ENCODE measurements at places on chromosomes 3 and 15.

DNA sequence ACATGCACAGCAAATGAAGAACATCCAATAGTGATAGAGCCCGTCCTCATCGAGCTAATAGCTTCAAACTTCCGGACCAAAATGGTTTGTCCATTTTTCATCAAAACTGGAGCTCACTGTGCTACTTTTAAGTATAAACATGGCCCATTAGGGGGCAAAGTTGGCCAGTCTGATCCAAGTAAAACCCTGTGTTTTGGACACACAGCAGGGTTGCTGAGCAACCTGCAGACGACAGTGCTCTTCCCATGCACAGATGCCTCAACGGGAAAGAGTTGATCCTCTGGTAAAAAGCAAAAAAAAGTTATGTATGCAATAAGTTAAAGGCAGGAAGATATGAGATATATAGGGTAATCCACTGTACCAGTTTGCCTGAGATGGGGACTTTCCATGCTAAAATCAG, 244.0 kb upstream of the THBS1 start:
- no peak for DNase-seq

GRCh38 chr3:14512281-14512941, 27.7 kb downstream of the GRIP2 start:
- DNase-seq, result no peak

DNA sequence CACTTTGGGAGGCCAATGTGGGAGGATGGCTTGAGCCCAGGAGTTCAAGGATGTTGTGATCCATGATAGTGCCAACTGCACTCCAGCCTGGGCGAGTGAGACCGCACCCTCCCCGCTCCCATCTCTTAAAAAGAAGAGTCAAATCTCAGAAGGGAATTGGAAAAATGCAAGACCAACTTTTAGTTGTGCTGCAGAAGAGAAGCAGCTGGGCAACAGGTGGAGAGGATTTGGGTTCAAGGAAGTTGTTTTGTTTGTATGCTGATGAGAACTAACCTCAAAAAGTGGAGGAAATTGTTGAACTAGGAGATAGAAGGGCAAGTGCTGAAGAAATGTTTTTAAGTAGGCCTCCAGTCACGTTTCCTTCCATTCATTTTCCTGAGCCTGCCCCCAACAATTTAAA, 12.8 kb upstream of the PDCD7 start:
- no peak for DNase-seq

DNA sequence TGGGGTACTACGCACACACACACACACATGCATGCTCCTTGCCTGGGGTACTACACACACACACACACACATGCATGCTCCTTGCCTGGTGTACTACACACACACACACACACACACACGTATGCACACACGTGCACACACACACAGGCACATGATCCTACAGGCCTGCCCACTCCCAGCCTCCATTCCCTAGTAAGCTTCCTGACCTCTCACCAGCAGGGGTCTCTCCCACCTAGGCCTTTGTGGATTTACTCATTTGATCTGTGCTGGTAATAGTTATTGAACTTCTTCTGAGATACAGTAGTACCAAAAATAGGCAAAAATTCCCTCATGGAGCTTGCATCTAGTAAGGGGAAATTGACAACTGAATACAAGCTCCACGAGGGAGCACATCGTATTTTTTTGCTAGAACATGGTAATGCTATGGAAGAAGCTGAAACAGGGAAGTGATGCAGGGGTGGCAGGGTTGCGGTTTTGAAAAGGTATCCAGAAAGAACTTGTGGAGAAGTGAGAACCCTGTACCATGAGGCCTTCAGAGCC, 19.1 kb downstream of the TTC21A start:
- peak; percentile 38 for DNase-seq

GRCh38 chr3:88785841-88786240, 321.6 kb upstream of the EPHA3 start:
- DNase-seq, result no peak

DNA sequence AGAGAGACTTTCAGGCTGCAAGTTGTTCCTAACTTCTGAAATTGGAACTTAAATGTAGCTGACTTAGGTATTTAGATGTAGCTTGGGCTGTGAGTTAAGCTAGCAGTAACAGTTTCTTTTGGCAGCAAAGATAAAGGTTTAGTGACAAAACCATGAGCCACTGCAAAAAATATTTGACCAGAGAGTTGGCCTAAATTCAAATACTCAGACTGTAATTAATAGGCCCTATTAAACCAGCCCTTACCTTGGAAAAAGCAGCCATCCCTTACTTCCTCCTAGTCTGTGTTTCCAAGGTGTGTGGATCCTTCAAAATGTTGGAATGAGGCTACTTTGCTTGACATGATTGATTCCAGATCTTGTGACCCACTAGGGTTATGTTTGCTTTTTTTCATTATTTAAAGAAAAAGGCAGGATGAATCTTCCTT, 8.2 kb downstream of the TPM1 start:
- DNase-seq, result peak; percentile 32

- no peak for DNase-seq
These were observed 615.4 kb upstream of the GBE1 start for GRCh38 chr3:82376883-82377282.

GRCh38 chr3:31027914-31028313, 133.5 kb upstream of the GADL1 start:
- DNase-seq, result no peak

- peak; percentile 90 for DNase-seq
These were observed 70.1 kb downstream of the CEMIP start for GRCh38 chr15:80849308-80849707.

DNA sequence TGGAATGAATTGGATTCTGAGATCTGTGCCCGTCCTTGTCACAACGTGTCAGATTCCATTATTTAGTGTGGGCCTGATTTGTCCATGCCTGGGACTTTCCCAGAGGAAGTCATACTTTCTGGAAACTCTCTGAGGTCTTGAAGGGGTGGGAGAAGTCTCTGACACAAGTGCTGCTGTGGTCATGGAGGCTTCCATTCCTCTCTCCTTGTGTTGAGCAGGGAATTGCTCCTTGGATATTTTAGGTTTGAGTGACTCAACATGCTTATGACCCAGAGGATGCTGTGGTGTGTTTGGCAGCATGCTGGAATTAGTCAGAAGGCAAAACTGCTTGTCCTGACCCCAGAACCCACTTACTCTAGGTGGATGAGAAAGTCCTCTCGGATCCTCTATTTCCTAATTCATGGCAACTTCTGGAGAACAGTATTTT, 132.1 kb downstream of the LPP start:
- DNase-seq, result peak; percentile 97

DNA sequence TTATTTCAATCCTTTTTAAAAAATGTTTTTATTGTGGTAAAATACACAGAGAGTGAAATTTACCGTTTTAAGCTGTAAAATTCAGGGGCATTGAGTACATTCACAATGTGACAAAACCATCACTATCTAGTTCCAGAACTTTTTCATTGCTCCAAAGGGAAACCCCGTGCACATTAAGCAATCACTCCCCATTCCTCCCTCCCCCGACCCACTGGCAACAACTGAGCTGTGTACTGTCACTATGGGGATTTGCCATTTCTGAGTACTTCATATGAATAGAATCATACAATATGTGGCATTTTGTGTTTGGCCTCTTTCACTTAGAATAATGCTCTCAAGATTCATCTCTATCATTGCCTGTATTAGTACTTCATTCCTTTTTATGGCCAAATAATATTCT, 45.5 kb upstream of the BOC start:
- no peak for DNase-seq

DNA sequence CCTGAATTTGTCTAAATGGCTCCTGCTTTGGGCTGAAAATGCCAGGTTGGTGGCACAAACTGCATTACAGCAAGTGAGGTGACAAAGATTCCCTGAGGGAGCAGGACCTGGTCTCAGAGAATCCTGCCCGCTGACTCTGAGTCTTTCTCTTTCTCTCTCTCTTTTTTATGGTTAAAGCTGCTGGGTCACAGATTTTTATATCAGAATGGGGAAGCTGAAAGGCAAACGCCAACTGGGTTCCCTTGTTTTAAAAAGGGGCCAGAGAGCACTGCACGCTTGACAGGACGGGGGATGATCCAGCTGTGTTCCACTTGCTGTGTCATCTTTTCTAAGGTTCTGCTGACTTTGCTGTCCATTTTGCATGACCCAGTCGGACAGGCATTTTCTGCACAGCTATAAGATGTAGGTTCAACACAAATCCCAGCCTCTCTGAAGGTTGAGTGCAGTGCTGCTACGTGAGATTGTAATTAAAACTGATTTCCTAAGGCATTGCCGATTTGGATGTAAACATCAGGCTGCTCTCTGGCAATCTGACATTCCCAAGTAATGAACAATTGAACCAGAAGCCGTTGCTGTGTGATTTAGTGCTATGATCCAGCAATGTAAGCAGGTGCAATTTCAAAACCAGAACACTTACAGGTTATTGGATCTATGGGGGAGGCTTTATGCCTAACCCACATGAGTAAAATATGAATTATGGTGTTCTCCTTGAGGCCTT, 25.8 kb downstream of the ARHGEF3 start:
- DNase-seq, result no peak

- DNase-seq, result no peak
These were observed 3.6 kb downstream of the CLDN1 start for GRCh38 chr3:190318666-190319065.

GRCh38 chr3:15934389-15935195, 136.8 kb upstream of the ANKRD28 start:
- no peak for DNase-seq

DNA sequence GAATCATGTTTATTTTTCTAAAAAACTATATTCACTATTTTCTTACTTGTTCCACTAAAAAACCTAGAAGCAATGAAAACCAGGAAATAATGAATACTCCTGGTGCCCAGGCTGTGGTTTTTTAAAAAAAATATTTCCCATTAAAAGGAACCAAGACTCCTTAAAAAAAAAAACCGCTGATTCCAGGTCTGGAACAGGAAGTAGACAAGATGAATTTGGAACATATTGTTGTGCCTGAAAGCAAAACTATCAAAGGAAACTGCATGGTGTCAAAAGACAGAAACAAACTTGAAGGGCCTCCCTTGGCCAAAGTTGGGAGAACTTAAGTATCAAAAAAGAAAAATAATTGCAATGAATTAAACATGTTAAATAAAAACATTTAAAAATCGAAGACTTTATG, 245.3 kb upstream of the P2RY1 start:
- no peak for DNase-seq

GRCh38 chr3:171251835-171252234, 208.4 kb downstream of the TNIK start:
- DNase-seq, result no peak

- peak; percentile 49 for DNase-seq
These were observed 222.5 kb downstream of the SHQ1 start for GRCh38 chr3:72625602-72626337.

DNA sequence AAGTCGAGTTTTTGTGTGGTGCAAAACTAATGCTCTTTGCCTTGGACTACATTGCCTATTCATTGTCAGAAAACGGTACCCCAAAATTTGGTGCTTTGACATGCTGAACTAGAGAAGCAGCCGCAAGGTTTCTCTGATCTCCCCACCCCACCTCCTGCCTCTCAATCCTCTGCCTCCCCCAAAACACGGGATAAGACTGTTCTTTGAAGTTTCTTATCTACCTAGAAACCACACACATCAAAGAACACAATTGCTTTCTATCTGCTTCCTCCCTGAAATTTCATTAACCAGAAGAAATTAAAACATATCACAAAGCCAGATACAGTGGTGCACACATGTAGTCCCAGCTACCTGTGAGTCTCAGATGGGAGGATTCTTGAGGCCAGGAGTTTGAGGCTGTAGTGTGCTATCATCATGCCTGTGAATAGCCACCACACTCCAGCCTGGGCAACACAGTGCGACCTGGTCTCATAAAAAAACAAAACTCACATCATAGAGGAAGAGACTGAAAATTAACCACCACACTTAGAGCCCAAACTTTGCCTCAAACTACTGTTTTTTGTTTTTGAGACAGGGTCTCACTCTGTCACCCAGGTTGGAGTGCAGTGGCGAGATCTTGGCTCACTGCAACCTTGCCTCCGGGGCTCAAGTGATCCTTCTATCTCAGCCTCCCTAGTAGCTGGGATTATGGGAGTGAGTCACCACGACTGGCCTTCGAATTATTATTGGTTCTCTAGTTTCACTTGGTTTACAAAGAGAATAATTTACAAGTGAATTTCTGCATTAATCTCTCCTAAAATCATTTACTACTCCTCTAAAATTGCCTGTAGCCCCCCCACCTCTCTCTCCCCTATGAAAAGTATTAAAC, 2.7 kb upstream of the PCNP start:
- DNase-seq, result peak; percentile 23

DNA sequence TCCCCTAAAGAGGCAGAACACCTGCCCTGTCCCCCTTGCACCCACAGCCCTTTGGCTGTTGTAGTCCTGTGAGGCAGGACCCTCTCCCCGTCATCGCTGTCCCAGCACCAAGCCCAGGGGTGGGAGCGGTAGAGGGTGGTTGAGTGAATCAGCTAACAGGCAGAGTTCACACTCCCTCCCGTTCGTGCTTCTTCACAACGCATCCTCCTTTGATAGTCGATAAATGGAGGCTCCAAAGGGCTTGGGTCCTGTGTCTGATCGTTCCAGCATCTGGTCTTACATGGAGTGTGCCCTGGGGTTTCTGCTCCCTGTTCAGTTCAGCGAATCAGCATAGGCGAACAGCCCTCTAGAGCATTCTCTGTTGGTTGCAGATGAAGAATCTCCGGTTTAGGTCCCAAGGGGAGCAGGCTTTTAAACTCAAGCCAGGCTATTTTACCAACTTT, 820 bp upstream of the HMCES start:
- peak; percentile 15 for DNase-seq

DNA sequence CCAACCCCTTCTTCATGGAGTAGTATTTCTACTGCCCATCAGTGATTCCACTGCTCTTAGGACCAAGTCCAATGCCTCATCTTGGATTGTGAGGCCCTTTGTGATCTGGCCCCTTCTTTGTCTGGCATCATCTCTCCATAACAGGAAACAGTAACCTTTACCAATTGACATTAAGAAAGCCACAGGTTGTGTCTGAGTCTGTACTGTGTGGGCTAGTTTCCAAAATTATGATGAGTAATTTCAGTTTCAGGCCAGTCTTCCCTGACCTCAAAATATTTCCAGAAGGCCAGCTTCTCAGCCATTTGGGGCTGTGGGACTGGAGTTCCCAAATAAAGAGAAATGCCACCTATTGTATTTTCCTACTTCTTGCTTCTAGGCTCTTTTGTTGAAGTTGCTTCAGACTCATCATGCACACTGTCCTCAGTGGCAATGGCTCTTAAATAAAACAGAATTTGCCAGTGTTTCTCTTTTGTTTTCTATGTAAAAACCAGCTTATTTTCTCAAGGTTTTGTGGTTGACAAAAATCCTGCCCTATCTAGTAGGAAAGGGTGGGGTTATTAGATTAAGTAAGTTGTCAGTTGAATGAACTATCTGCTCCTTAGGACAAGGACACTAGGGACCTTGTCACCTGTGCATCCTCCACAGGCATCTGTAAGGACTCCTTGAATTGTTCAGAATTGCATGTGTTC, 47.0 kb upstream of the ACKR4 start:
- DNase-seq, result peak; percentile 51

GRCh38 chr15:60469893-60470641, 8.9 kb downstream of the ICE2 start:
- no peak for DNase-seq

- DNase-seq, result no peak
These were observed 25.6 kb downstream of the DCUN1D1 start for GRCh38 chr3:182954553-182955235.

DNA sequence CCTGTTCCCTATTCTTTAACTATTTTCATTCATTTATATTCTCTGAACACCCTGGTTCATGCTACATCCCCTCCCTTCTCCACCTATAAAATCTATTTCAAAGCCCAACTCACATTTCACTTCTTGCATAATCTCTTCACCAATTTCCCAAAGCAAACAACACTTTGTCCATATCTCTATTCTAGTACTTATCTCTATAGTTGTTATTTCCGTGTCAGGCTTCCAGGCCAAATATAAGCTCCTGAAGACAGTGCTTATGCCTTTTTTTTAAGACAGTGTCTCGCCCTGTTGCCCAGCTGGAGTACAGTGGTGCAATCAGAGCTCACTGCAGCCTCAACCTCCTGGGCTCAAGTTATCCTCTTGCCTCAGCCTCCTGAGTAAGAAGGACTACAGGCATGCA, 43.6 kb downstream of the DNAH12 start:
- no peak for DNase-seq
